Osteoblast (primary cell): ENCODE measurements at places on chromosomes 4 and X. TPM values are rescaled to one million over a fixed set of nuclear protein-coding genes. Genes with fewer than 3 reads are reported as not detected.

The FATE1 gene
- not detected in 2 replicates for total RNA-seq

The ARX gene
- total RNA-seq, result not detected in 2 replicates

The HPGD gene
- total RNA-seq, result under 0.01 TPM in 1 of 2 replicates, not detected in the other

The MAGED4 gene
- 42.4 and 58.6 TPM in 2 replicates for total RNA-seq

The ADH7 gene
- not detected in 2 replicates for total RNA-seq

The PABPC4L gene
- 1.1 and 2.7 TPM in 2 replicates for total RNA-seq

The NAP1L2 gene
- 0.29 TPM in 1 of 2 replicates, not detected in the other for total RNA-seq

The BGN gene
- total RNA-seq, result 139 and 210 TPM in 2 replicates

The TMEM131L gene
- total RNA-seq, result 8.3 and 9.0 TPM in 2 replicates

The GLRA3 gene
- total RNA-seq, result not detected in 2 replicates

The RPS3A gene
- total RNA-seq, result 1,627 and 1,843 TPM in 2 replicates

The DGKK gene
- not detected in 2 replicates for total RNA-seq

The NKX6-1 gene
- under 0.01 TPM in 1 of 2 replicates, not detected in the other for total RNA-seq

The TLR6 gene
- total RNA-seq, result 5.1 and 7.4 TPM in 2 replicates

The GUCY1B1 gene
- 1.1 and 2.9 TPM in 2 replicates for total RNA-seq

The MAGEA8 gene
- total RNA-seq, result not detected in 2 replicates

The SLC4A4 gene
- 13.0 and 24.8 TPM in 2 replicates for total RNA-seq

The BCAP31 gene
- total RNA-seq, result 114 and 118 TPM in 2 replicates

The PCDH18 gene
- total RNA-seq, result 171 and 191 TPM in 2 replicates

The RTL5 gene
- 2.1 and 2.2 TPM in 2 replicates for total RNA-seq

The FAAH2 gene
- under 0.01 TPM in 1 of 2 replicates, not detected in the other for total RNA-seq

The NAA11 gene
- total RNA-seq, result not detected in 2 replicates

The AADAT gene
- total RNA-seq, result 4.0 and 6.5 TPM in 2 replicates

The MAP7D2 gene
- under 0.01 and 0.36 TPM in 2 replicates for total RNA-seq

The AIFM1 gene
- total RNA-seq, result 13.8 and 15.2 TPM in 2 replicates

The DKK2 gene
- total RNA-seq, result under 0.01 TPM in 1 of 2 replicates, not detected in the other

The REPS2 gene
- 0.59 and 0.72 TPM in 2 replicates for total RNA-seq

The WWC2 gene
- total RNA-seq, result 33.3 and 35.1 TPM in 2 replicates

The CFP gene
- 0.29 and 0.36 TPM in 2 replicates for total RNA-seq

The TLR2 gene
- 0.29 and 0.36 TPM in 2 replicates for total RNA-seq

The CCKAR gene
- 0.59 and 2.5 TPM in 2 replicates for total RNA-seq

The HERC6 gene
- total RNA-seq, result 12.4 and 21.4 TPM in 2 replicates

The TMPRSS11D gene
- total RNA-seq, result not detected in 2 replicates

The PRDM5 gene
- 39.4 and 42.4 TPM in 2 replicates for total RNA-seq

The RNF128 gene
- total RNA-seq, result 0.59 and 0.72 TPM in 2 replicates

The MYOZ2 gene
- total RNA-seq, result 0.29 and 0.36 TPM in 2 replicates

The MCF2 gene
- total RNA-seq, result 0.29 TPM in 1 of 2 replicates, not detected in the other

The YY2 gene
- 1.4 and 2.4 TPM in 2 replicates for total RNA-seq

The CYTL1 gene
- 0.36 and 15.3 TPM in 2 replicates for total RNA-seq
